ENCODE measurements at places on chromosomes 2 and 18. TPM values are rescaled to one million over a fixed set of nuclear protein-coding genes. Genes with fewer than 3 reads are reported as not detected.

- DNase-seq = no peak
Observed at GRCh38 chr2:84800194-84800805, 80.6 kb downstream of the TRABD2A start.

DNA sequence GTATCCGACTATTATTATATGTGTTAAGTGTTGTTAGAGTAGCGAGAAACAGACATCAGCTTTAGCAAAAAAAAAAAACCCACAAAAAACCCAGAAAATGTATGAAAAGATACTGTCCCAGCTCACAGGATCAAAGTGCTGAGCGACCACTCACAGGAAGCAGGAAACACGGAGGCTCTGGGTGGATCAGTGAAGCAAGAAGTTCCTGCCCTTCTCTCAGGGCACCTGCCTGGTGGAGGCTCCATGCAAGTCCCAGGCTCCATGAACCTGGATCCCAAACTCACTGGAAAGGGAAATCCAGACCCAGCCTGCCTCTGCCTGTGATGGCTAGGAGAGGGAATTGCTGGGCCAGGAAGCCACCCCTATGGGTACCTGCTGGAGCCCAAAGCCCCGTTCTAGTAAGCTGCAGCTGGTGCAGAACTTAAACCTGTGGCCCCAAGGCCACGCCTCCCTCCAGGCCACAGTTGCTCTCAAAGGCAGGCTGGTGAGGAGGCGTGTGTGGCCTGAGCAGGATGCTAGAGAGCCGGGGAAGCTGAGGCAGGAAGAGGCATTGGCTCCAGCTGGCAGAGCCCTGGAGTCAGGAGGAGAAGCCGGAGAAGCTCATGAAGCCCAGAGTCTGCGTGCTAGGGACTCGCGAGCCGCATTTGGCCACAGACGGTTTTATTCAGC is 63.5 kb upstream of the TAF1B start:
- DNase-seq = no peak

- no peak for DNase-seq
Observed at GRCh38 chr18:54220406-54220805, 4.1 kb downstream of the MBD2 start.

DNA sequence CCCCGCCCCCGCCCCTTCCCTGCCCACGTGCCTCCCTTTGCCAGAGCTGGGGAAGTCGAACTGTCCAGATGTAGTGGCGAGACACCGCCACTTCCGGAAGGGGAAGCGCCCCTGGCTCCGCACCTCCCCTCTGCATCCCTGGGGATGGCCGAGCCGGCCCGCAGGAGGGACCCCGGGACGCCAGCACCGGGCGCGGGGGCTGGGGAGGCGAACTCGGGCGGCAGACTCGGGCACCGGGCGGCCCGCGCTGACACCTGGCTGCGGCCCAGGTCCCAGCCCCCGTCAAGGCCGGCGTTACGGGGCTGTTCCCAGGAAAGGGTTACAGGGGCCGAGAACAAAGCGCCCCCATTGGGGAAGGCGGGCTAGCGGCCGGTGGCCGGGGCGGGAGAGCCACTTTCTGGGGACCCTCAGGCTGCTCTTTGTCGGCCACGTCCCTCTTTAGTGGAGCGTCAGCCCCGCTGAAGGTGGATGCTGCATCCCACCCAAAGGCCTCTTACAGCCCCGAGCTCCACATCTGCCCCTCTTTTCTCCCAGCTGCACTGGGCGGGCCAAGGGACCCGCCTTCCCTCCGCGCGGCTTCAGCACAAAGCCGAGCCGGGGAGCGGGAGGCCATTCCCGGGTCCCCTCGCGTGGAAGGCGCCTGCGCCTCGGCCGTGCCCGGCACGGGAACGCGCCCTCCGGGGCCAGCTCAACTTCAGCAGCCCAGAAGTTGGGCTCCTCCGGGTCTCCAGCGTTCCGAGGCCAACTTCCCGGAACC is 1.3 kb downstream of the SDC1 start:
- DNase-seq = no peak

DNA sequence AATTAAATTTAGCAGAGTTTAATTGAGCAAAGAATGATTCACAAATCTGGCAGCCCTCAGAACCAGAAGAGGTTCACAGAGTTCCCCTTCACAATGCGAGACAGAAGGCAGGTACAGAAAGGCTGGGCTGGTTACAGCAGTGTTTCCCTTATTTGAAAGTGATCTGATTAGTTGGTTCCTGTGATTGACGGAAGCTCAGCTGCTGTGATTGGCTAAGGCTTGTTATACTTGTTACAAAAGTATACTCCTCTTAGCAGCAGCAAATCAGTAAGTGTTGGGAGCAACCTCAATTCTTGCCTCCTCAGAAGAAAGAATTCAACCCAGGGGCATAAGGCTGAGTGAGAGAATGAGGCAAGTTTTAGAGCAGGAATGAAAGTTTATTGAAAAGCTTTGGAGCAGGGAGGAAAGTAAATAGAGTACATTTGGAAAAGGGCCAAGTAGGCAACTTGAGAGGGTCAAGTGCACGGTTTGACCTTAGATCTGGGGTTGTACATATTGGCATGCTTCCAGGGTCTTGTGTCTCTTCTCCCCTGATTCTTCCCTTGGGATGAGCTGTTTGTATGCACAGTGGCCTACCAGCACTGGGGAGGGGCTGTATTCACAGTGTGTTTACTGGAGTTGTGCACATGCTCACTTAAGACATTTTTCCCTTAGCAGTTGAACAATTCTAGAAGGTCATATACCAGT is 431.8 kb upstream of the RAB12 start:
- peak; percentile 49 for DNase-seq

GRCh38 chr2:174784909-174785308 is 20.6 kb upstream of the CHRNA1 start:
- no peak for DNase-seq

- DNase-seq = no peak
Observed at GRCh38 chr2:26691881-26692278, 642 bp upstream of the KCNK3 start.

DNA sequence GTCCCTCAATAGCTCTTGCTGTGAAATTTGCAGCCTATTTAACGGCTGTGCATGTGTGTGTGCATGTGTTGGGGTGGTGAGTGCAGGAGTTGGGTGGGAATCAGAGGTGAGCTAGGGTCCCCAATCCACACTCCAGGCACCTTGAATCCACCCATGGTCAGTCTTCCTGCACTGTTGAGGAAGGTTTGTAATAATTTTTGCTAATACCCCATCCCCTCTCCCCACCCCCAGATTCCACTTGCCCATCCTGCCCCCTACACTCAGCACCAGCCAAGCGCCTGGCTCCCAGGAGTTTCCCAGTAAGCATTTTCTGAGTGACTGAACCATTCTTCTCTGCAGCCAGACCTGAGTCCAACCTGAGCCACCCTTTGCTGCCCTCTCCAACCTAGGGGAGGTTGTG is 208.4 kb upstream of the RAB12 start:
- DNase-seq = no peak

DNA sequence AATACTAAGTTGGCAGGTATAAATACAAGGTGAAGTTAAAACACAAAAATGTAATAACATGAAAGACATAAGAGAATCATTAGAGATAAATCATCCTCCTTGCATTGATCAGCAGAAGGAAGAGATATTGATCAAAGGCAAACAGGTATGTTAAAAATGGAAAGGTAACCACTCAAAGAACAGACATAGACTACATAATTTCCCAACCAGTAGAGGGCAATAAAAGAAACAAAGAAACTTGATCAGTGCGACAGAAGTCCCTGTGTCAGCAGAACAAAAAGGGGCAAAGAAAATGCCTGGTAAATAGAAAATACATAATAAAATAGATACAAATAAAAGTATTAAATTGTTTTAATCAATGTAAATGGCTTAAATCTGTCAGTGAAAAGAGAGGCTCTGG is 53.6 kb downstream of the FAM228A start:
- no peak for DNase-seq

The CD207 gene
- total RNA-seq = not detected

DNA sequence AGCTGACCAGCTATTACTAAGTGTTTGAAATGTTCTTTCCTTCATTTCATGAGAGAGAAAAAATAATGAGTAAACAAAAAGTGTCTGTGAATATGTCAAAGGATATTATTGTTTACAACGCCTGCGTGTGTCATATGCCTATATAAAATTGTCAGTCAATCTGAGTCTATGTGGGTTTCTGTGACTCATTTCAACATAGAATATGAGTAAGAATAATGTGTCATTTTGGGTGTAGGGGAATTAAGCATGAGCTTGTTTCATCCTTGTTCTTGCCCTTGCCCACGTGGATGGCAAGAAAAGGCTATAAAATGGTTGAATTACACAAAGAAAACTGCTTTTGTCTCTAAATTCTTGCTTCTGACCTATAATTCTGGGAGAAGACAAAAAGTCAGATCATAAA is 466.0 kb downstream of the PTH2R start:
- peak; percentile 26 for DNase-seq

DNA sequence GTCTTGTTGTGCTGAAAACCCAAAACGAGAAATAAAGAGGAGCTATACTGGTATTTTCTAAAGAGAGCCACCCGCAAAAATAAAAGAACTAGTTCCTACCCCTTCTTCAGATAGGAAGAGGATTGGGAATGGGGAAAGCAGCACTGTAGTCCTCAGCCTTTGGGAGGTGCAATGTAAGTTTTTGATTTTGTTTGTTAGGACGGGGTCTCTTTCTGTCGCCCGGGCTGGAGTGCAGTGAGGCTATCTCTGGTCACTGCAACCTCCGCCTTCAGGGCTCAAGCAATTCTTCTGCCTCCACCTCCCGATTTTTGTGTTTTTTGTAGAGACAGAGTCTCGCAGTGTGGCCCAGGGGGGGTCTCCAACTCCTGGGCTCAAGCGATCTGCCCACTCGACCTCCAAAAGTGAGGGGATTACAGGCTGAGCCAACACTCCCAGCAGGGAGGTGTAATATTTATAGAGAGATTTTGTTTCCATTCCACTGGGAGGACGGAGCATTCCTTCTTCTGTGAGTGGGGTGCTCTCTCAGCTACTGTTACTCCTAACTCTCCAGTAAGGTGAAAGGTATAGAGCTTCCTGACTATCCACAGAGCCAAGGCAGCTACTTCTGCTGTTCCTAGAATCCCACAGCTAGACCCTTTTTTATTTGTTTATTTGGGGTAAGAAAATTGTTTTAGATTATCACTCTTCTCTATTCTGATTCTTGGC is 13.1 kb upstream of the GULP1 start:
- no peak for DNase-seq

The RGPD3 gene
- total RNA-seq = 0.33 TPM

The RUFY4 gene
- total RNA-seq = not detected

DNA sequence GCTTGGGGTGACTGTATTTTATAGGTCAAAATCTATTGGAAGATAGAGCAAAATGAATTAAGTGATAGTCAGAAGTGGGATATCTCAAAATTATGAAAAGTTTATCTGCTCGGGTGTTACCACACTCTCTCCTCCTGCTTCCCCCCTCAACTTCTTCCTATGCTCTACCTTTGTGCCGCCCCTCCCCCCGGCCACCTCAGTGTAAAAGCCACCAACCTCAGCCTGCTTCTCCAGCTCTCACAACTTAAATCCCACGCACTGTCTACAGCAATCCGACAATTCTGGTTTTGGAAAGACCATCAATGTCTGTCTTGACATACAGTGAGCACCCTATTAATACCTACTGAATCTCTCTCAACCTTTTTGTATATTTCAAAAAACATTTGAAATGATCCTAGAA is 164.6 kb downstream of the DCC start:
- no peak for DNase-seq

- no peak for DNase-seq
Observed at GRCh38 chr2:234747833-234748559, 203.8 kb upstream of the SH3BP4 start.

DNA sequence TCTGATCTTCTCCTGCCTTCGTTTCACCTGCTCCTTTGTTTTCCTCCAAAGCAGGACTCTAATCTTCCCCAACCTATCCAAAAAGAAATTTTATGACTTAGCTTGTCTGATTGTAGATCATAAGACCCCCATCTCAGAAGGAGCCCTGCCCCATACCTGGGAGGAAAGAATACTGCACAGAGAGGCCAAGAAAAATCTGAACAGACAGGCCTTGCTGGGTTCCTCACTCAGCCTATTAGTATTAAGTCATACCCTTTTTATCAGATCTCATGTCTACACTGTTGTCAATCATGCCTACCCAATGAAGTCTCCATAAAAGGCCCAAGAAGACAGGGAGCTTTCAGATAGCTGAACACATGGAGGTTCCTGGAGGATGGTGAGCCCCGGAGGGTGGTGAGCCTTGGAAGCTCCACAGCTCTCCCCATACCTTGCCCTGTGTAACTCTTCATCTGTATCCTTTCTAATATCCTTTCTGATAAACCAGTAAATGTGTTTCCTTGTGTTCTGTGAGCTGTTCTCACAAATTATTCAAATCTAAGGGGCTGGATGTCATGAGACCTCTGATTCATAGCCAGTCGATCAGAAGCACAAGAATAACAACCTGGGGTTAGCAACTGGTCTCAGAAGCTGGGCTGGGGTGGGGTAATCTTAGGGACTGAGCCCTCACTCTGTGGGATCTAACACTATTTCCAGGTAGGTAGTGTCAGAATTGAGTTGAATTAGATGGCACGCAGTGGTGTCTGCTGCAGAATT is 108.8 kb downstream of the SPOPL start:
- no peak for DNase-seq

The COL6A3 gene
- 7.2 TPM for total RNA-seq

The TTLL4 gene
- 31.3 TPM for total RNA-seq

DNA sequence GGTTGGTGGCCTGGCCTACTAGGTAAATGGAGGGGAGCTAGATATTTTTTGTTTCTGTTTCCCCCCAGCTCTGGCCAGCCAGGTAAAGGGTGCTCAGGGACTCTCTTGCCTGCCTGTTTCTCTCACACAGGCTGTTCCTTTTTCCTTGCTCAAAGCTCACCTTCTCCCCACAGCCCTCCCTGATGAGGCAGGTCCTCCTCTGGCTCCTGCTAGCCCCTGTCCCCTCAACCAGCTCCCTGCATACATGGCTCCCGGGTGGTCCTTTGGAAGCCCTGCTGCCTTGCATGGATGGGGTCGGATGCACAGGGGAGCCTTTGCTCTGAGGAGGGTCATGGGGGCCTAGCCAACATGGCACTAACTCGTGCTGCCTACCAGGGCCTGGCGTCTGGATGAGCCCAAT is 27.8 kb downstream of the DYSF start:
- no peak for DNase-seq

DNA sequence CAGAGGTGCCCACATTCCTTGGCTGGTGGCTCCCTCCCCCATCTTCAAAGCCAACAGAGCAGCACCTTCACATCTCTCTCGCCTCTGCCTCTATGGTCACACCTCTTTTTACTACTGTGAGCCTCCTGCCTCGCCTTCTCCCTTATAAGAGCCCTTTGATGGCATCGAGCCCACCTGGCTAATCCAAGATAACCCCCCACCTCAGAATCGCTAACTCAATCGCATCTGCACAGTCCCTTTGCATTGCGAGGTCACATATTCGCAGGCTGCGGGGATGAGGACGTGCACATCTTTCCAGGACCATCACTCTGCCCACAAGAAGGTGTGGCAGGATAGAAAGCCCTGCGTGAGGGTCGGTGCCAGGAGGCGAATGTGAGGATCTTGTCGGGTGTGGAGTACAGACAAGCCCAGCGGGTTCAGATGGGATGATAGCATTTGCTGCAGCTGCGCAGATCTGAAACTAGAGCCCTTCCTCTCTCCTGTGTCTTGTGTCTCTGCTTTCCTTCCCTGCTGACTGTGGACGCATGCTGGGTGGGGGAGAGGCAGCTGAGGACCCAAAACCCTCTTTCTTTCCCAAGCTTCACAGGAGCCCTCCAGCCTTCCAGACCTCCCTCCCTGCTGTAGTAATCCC is 148.3 kb upstream of the HDAC4 start:
- DNase-seq = no peak
